CD8-positive, alpha-beta T cell (primary cell): ENCODE measurements at places on chromosomes 7 and 10.

- DNase-seq, result no peak
These were observed 556.1 kb downstream of the KCNMA1 start for GRCh38 chr10:77081481-77081891.

DNA sequence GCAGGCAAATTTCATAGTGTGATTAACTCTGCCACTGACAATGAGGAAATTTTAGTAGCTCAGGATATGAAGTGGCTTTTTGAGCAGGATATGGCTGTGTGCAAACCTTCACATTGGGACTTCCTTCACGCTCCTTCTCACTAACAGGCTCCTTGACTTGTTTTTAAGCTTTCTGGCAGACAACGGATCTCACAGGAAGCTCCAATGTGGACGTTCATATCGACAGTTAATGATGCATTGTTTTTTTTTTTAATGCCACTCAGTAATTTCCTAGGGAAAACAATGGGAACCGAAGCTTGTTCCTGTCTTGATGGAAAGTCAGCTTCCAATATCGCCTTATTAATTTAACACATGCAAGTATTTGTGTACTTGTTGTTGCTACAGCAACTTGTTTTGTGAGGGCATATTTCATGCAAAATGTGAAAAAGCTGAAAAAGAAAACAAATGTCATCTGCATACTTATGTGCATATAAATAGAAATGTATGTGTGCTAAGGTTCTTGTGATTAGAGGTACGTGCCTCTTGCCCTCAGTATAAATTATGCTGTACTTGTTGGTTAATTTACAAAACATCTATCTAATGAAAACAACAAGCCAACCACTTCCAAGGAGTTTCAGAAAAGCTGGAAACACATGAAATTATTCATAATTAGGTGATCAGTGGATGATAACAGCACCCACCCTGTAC, 84.7 kb downstream of the NRP1 start:
- no peak for DNase-seq

DNA sequence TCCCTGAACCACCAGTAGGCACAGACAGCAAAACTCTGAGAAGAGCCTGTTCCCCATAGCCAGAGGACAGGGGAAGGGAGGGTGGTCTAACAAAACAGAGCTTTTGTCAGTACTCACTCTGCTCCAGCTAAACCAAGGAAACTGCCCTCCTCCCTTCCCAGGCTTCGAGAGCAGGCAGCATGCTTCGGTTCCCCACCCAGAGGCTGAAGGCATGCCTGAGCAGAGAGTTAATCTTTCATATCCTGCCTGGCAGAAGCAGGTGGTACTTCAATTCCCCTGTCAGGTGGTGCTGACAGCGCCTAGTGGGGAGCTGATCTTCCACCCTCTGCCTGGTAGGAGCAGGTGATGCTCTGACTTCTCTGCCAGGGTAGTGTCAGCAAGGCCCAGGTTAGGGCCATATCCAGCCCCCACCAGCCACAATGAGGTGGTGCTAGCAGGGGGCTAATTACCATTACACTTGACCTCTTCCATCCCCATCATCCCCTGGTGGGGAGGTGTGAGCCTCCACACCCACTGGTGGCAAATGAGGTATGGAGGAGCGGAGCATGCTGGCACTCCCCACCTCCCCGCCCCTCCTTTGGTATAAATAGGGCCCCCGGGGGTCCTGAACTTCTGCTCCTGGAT, 35.1 kb downstream of the SDK1 start:
- no peak for DNase-seq

DNA sequence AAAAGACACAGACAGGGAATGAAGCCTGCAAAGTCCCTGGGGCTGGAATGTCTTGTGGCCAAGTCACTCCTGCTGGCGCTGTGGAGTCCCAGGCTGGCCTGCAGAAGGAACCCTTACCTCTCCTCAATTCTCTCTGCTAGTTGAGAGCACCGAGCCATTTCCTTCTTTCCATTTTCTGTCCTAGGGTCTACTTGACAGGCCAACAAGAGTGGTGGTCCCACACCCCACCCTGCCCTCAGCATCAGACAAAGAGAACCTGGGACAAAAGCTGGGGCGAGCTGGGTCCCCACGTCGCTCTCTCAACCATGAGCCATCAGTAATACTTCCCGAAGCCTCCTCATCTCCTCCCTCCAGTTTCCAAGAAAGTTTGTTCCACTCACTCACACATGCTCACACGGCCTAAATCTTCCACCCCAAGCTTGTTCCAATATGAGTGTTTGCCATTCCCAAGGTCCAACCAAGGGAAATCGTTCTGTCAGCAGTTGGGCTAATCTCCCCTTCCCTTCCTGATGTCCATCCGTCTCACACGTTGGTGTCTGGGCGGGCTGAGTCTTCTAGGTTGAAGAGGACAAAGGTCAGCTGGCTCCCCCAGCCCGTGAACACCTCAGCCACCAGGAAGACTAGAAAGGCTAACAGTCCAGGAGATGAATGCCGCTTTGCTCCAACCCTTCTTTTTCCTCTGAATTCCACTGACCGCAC, 44.3 kb downstream of the CLEC2L start:
- DNase-seq, result no peak

DNA sequence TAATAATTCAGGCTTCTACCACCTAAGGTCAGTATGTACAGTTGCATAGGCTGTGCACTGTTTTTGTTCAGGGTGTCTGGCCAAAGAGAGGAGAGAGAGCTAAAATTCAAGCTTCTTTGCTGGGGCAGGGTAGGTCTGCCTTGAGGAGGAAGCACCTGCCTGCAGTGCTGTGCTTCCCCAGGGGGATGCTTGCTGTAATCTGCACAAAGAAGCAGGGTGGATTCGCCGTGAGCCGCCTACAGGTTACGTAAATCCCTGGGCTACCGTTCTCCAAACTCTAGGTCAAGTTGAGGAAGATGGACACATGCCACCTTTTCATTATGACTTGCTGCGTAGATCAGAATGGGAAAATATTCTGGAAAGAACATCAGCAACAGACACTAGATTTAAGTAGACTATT, 543.3 kb downstream of the TNS3 start:
- no peak for DNase-seq

- no peak for DNase-seq
These were observed 60.7 kb downstream of the LHPP start for GRCh38 chr10:124522131-124522932.

- no peak for DNase-seq
These were observed 17.6 kb downstream of the EVX1 start for GRCh38 chr7:27260211-27260610.

- no peak for DNase-seq
These were observed 117.2 kb downstream of the RAB11FIP2 start for GRCh38 chr10:117929327-117930067.

GRCh38 chr7:131412031-131412430, 84.4 kb downstream of the MKLN1 start:
- DNase-seq, result no peak

GRCh38 chr7:111146136-111146535, 55.2 kb downstream of the LRRN3 start:
- DNase-seq, result no peak

- DNase-seq, result no peak
These were observed 24.4 kb upstream of the C10orf67 start for GRCh38 chr10:23368816-23369640.

DNA sequence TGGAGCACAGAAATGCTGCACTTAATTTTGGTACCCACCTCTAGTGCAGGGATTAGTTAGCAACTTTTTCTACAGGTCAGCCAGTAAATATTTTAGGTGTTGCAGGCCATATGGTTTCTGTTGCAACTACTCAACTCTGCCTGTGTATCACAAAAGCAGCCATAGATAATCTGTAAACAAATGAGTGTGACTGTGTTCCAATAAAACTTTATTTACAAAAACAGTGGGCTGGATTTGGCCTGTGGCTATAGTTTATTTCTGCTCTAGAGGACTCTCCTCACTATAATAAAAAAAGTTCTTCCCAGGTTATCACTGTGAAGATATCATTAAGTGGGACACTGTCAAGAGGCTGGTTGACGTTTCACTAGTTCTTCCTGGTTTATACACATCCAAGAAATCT, 65.8 kb downstream of the DNAJC12 start:
- no peak for DNase-seq

- DNase-seq, result no peak
These were observed 128.4 kb downstream of the BICC1 start for GRCh38 chr10:58641095-58641531.

DNA sequence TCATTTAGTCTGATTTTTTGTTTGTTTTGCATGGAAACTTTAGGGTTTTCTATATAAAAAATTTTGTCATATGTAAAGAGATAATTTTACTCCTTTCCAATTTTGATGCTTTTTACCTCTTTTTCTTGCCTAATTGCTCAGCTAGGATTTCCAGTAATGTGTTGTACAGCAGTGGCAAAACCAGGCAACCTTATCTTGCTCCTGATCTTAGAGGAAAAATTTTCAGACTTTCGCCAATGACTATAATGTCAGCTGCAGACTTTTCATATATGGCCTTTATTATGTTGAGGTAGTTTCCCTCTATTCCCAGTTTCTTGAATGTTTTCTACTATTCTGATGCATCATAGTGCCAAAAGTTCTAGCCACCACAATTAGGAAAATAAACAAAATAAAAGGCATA, 126.3 kb downstream of the ALOX5 start:
- no peak for DNase-seq

GRCh38 chr7:106344861-106345260, 60.1 kb upstream of the NAMPT start:
- no peak for DNase-seq

DNA sequence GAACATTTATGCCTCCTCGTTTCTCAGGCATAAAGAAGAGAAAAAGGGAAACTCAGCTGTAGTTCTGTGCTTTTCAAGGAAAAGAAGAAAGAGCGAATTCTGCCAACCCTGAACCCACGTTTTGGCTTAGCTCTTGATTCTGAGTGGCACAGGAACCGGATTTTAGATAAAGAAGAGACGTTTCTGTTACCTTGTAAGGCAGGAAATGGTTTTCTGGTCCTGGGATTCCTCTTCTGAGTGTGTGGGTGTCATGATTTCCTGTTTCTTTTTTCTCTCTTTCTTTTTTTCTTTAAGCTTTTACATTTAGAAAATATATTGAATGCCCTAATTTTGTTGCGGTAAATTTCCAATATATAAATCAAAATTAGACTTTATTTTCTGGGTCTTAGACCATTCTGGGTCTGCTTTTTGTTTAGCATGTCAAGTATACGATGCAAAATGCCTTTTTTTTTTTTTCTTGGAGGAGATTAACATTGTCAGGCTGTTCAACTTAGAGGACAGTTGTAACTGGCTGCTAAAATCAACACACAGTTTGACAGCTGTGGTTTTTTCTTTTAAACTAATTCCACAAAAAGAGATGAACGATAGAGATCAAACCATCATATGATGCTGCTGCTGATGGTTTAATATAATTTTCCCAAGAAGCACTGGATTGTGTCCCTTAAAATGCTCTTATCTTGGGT, 190.8 kb downstream of the GATA3 start:
- DNase-seq, result peak; percentile 77

GRCh38 chr7:112021379-112022044, 184.7 kb downstream of the DOCK4 start:
- no peak for DNase-seq

GRCh38 chr10:125213541-125214282, 53.3 kb upstream of the CTBP2 start:
- DNase-seq, result no peak

DNA sequence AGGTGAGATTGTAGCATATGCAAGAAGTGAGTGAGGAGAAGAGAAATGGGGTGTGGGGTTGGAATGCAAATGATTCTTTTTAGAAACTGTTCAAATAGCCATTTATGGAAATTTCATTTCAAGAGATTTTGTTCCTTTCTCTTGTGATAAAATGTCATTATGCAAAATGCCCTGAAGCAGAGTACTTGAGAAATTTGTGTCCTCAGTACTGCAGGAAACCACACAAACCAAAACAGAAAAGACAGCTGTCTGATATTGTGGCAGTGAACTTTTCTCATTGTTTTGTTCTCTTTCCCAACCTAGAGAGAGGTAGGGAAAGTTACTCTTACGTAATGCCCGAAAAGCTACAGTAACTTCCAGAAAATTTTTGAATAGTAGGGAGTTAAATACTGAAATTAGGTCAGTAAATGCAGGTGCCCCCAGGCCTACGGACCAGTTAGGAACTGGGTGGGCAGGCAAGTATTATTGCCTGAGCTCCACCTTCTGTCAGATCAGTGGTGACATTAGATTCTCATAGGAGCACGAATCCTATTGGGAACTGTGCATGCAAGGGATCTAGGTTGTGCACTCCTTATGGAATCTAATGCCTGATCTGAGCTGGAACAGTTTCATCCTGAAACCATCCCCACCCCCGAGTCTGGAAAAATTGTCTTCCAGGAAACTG, 34.0 kb downstream of the DLD start:
- DNase-seq, result no peak

GRCh38 chr7:94838717-94839116, 68.7 kb upstream of the PPP1R9A start:
- no peak for DNase-seq

- no peak for DNase-seq
These were observed 91.0 kb downstream of the TRIM24 start for GRCh38 chr7:138551102-138551501.

DNA sequence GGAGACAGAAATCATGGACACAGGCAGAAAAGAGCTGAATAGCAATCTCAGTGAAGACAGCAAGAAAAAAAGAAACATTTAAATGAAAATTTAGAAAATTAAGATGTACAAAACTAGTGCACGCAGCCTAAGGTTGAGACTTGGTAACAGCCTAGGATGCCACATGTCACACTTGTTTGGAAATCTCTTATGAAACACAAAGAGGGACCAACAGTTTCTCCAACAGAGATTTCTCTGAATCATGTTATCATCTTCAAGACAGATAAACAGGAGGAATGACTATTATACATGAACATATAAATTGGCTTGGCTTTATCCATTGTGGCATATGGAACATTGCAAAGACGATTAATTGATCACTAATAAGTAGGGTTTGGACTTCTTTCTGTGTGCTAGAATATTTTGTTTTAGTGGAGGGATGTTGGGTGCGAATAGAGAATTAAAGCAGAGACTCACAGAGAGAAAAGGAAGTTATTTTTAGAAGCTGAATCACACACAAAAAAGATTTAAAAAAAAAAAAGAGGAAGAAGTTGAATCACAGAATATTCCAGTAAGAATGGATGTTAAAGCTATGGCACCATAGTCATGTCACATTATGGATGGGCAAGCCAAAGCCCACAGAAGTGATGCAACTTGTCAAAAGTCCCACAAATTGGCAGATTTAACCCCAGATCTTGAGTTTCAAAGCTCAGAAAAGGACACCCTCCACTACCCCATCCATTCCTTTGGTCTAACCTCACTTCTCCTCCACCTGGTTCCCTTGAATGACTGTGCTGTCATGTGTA, 91.6 kb downstream of the MYOF start:
- DNase-seq, result no peak

DNA sequence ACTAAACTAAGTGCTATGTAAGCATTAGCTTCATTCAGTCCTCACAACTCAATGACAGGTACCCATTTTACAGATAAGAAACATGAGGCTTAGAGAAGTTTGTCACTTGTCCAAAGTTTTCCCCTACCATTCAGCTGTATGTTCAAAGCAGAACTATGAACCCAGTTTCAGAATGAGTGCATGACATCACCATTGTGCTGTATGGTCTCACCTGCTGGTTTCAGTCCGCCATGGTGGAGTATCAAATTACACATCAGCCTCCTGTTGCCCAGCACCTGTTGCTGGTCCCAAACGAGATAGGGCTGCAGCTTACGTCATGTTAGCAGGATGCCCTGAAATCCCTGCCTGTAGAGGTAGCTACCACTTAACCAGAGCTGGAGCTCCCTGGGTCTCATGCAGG, 95.0 kb downstream of the DYNC1I1 start:
- no peak for DNase-seq

- no peak for DNase-seq
These were observed 21.4 kb upstream of the GSDME start for GRCh38 chr7:24778543-24779282.
